Anterior cingulate cortex (tissue), 58 donors: ENCODE measurements at places on chromosomes 1 and 21.
A peak's percentile ranks its signal among the peaks of the same experiment; 100 is the strongest.

DNA sequence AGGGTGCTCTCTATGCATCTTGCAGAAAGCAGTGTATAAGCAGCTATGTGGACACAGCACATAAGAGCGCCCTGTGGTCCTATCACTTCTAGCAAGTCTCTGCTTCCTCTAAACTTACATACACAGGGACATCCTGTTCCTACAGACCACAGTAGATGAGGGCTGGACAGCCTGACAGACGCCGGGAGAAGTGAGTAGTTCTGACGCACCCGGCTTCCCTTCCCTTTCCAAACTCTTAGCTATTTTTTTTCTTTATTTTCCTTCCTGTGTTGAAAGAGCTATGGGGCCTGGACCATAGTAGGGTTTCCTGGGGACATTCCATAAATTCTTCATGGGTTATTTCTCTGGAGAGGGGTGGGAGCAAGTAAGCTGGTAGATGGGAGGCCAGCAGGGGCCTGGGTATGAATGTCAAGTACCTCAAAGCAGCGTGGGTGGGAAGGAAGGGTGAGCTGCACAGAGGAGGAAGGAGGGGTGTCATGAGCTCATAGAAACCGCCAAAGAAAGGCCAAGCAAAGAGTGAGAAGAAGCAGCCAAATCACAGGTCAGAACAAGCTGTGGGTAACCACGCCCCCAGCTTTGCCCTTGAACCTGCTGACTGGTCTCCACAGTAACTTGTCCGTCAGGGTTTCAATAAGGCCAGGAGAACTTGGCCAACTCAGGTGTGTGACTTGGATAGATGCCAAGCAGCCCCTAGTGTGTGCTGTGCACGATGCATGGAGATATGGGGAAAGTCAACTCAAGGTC lies 36.6 kb downstream of the PLXNA2 start:
- no peak for DNase-seq

GRCh38 chr1:205048382-205048781 lies 5.4 kb downstream of the CNTN2 start:
- no peak for DNase-seq

DNA sequence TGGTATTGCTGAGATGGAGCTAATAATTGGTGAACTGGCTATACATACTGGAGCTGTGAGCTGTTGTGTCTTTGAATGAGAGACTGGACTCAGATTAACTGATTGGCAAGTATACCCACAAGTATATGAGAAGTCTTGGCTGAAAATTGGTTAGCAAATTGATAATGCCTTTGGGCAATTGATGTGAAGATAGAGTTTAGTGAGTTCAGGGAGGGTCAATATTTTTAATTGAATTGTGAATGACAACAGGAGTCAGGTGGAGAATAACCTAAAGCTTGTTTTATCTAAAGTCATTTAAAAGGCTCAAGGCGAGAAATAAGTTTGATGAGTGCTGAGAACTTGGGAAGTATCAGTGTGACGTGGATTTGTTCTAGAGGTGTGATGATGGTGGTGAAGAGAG lies 27.5 kb downstream of the NCAM2 start:
- no peak for DNase-seq

GRCh38 chr1:246533371-246533905 lies 26.4 kb upstream of the SMYD3 start:
- DNase-seq = no peak

- DNase-seq = peak; percentile 18
Measured at GRCh38 chr1:35369922-35370671, 101.6 kb downstream of the ZMYM4 start.

DNA sequence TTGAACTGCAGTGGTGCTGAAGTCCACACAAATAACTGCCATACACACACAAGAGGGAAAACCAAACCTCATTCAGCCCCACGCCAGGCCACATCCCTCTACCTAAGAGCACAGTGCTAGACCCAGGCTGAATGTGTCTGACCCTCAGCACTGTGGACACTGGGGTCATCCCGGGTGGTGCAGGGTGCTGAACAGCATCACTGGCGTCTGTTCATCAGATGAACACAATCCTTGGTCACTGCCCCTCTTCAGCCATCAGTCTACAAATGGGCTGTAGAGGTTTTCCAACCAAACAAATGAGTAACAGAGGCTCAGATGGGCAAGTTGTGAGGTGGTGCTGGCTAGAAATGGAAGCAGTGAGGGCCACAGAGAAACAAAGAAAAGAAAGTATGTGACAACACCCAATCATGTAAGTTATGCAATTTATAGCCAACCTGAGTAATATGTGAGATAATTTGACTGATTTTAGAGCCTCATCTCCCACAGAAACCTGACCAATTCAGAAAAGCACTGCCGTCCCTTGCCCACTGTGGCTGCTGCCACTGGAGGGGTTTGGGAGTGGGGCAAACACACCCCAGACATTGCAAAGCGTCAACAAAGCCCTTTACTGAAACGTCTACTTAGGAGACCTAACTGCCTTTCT lies 27.9 kb downstream of the GNB1 start:
- DNase-seq = no peak
